ENCODE measurements at places on chromosomes 6 and 20.

DNA sequence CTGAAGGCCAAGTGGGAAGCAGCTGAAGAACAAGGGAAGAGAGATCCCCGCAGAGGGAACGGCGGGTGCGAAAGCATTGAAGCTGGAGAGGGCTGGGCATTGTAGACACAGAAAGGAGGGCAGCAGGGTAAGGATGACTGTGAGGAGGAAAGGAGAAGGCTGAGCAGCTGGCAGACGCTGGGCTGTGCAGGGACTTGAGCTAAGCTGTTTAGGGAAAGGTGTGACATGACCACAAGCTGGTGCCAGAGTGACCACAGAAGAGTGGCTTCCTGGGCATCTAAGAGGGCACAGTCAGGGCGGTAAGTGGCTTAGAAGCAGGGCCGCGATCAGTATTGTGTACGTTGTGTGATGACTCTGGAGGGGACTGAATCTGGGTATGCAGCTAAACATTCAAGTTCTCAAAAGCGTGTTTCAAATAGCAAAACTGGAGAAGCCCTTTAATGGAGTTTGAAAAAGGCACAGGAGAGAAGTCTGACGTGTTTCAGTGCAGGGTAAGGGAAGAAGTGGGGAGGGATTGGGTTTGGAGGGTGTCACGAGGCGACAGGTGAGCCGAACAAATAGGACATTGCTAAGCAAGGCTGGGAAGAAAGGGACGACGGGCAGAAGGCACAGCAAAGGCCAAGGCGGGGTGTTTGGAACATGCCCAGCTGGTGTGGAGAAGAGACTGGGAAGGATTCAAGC is 46.1 kb upstream of the ARFGEF2 start:
- no peak for DNase-seq

GRCh38 chr20:46088409-46089166 is 1.2 kb downstream of the NCOA5 start:
- DNase-seq: no peak

DNA sequence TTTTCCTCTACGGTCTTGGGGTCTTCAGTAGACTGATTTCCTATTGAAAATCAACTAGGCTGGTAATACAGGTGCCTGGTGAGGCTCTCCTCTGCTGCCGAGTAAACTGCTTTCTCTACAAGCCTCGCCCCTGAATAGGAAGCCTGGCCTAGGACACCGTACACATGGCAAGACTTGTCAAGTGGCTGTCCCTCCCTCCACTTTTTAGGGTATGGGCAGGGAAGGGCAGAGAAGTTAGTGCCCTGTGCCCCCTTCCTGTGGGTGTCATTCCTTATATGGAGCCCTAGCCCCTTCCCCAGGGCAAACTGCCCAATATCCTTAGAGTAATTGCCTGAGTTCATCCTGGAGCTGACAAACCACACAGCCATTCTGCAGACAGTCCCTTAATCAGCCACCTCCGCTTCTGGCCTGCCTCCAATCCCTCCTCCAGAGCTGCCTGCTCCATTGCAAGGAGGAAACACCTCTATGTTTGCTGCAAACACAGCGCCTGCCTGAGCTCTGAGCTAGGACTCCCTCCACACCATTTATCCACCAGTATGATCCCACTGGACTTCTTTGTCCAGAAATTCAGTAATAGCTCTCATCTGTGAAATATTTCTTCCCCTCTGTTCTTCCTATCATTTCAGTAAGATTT is 93.1 kb downstream of the CHD6 start:
- DNase-seq: no peak

DNA sequence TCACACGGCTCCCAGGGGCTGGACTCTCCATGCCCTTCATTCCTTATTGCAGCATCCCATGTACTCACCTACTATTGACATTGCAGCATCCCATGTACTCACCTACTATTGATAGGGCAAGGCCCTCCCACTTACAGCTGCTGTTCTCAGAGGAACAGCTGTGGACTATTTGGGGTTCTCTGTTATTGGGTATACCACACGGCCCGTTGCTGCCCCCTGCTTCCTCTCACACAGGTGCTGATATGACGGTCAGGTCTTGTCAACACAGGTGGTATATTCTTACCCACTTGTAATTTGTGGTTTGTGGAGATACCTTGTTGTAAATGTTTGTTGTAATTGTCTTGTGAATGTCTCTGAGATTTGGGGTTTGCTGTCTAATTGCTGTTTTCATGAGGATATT is 18.8 kb downstream of the ALDH5A1 start:
- DNase-seq: no peak

GRCh38 chr6:85406641-85407075 is 43.2 kb upstream of the NT5E start:
- DNase-seq: no peak

DNA sequence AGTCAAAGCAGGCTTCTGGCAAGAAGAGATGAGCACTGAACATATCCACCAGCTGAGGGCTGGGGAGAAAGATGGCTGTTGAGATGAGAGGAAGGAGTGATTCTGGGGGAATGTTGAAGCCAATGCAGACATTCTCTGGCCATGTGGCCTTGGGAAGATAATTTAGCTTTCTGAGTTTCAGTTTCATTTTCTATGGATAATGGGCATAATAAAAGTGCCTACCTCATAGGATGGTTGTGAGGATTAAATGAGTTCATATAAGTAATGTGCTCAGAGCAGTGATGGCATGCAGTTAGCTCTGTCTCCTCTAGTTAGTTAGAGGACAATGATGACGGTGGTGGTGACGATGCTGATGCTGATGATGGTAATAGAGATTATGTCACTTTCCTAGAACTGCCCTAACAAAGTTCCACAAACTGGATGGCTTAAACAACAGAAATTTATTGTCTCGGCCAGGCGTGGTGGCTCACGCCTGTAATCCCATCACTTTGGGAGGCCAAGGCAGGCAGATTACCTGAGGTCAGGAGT is 18.5 kb upstream of the KCNK5 start:
- no peak for DNase-seq

DNA sequence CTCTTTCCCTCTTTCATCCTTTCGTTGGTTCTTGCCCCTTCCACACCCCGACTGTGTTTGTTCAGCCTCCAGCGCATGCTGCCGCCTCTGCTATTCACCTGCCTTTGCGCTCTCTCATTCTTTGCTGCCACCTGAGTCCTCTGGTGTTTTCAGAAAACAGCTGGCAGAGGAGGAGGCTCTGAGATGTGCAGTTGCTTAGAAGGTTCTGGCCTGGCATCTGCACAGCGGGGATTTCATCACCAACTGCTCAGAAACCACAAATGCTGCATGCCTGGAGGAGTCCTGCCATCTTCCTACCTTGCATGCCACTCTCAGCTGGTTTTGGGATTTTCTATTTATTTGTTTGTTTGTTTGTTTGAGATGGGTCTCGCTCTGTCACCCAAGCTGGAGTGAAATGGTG is 39.2 kb upstream of the CLDN20 start:
- DNase-seq: no peak

GRCh38 chr6:96939007-96939805 is 14.7 kb downstream of the KLHL32 start:
- DNase-seq: no peak

DNA sequence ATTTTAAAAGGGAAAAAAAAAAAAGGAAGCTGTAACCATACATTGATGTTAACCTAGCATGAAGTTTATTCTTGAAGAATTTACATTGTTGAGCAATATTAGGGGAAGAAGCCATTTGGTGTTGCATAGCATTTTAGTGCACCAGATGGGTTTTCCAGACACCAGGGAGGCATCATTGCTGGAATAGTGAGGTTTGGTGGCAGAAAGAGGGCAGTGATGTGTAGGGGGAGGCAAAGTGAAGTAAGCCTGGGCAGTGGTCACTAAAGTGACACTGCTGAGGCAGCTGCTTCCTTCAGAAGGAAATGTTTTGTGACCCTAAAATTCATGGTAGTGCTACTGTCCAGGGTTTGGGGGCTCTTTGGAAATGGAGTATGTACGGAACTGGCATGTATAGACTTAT is 2.6 kb downstream of the TOMM6 start:
- DNase-seq: no peak

- DNase-seq: no peak
Observed at GRCh38 chr6:13334953-13335352, 6.6 kb upstream of the TBC1D7 start.

- no peak for DNase-seq
Observed at GRCh38 chr20:6732001-6732447, 35.5 kb upstream of the BMP2 start.

DNA sequence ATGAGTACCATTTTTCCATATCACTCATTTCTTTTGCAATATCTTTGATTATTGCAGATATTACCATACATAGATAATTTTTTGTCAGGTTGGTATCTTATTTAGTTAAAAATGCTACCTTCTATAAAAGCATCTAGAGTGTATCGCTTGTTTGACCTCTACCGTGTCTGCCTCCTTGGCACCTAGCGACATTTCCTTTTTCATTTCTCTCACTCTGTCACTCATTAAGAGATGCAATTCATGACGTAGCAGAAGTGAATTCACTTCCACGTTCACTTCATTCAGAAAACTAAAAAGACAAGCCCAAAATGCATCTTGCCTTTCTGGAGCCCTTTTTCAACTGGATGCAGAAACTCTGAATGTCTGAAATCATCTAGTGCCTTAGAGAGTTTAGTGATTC is 172.9 kb downstream of the MMS22L start:
- DNase-seq: no peak

- no peak for DNase-seq
Observed at GRCh38 chr6:170062209-170062914, 228.5 kb downstream of the DLL1 start.

DNA sequence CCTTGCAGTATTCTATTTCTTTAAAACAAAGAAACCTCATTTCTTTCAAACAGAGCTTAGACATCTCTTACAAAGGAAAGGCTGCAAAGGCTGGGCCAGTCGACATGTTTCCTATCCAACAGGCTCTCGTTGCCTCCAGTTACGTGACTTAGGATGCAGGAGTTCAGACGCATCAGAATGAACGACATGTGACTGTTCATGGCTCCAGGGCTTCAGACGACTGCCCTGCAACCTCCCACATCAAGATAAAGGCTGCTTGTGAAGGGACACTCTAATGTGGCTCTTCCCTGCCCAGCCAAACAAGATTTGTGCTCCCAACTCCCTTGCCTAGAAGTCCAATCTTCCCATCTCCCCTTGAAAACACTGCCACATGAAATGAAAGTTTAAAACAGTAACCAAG is 14.3 kb upstream of the NEDD9 start:
- DNase-seq: no peak

DNA sequence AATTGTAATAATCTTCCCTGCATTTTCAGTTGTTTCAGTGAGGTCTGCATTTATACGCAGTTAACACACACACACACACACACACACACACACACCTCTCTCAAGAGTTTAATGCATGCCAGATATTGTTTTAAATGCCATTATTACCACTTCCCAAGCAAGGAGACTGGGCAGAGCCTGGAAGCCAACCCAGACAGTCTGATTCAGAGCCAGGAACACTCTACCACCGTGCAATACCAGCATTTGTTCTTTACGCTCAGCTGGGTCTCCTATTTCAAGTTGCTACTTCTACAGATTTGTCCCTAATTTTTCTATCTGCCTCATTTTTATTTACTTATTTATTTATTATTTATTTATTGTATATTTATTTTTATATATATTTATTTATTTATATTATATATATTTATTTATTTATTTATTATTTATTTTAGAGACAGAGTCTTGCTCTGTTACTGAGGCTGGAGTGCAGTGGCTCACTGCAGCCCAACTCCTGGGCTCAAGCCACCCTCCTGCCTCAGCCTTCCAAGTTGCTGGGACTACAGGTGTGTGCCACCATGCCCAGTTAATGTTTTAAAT is 68.4 kb downstream of the PCSK2 start:
- DNase-seq: no peak

DNA sequence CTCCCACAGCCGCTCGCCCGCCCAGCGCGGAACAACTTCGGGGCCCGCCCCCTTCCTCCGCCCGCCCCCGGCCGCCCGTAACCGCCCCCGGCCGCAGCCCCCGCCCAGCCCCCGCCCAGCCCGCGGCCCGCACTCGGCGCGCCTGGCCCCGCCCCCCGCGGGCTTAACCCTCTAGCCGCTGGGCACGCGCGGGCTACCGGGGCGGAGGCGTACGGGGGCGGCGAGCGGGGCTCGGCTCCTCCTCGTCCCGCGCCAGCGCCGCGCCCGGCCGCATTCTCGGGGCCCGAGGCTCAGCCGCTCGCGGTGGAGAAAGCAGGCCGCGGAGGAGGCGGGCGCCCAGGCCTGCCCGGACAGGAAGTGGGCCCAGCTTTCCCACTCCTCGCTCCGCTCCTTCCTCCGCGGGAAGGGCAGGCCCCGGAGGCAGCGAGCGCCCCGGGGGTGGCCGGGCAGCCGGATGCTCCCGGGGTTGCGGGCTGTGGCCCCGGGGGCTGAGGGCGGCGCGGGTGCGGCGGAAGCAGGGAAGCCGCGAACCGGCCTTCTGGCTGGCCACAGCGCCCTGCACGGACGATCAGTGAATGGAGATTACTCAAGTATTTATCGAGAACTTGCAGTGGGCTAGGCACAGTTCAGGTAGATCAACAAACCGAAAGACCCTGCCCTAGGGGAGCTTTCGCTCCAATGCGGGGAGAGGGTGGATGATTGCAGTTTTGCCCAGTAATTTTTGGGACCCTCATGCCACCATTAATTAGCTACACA is at the start of gene TRAM2:
Gene TRAM2 (minus strand): TSS at position 39 of the 756 bp plus-strand sequence. CDS start 145 bp downstream, outside the sequence.
- DNase-seq: peak; percentile 84

DNA sequence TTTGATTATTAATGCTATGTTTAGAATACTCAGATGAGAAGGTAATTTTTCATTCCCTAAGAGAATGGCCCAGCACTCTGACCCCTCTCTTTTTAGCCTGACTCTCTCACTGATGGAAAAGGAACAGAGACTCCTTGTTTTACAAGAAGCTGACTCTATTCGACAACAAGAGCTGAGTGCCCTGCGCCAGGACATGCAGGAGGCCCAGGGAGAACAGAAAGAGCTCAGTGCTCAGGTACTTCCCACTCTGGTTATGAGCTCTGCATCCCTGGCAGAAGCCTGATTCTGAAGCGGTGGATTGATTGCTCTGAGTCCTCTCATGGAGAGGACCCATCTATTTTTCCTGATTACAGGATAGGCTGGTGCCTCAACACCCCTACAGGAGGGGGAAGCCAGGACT is 33.0 kb downstream of the C20orf173 start:
- no peak for DNase-seq

- DNase-seq: no peak
Observed at GRCh38 chr6:30645989-30646388, 944 bp upstream of the C6orf136 start.

- no peak for DNase-seq
Observed at GRCh38 chr6:144590532-144590931, 305.4 kb downstream of the UTRN start.
